ENCODE measurements at places on chromosomes 13 and 19.

GRCh38 chr13:109941221-109941620 lies 154.8 kb upstream of the IRS2 start:
- DNase-seq, result no peak

GRCh38 chr19:10105509-10106099 lies 558 bp upstream of the PPAN start:
- DNase-seq, result peak; percentile 84

- peak; percentile 78 for DNase-seq
Measured at GRCh38 chr13:24683838-24684599, 3.8 kb downstream of the ATP12A start.

GRCh38 chr13:20701461-20701860 lies 2.0 kb upstream of the IL17D start:
- peak; percentile 23 for DNase-seq

DNA sequence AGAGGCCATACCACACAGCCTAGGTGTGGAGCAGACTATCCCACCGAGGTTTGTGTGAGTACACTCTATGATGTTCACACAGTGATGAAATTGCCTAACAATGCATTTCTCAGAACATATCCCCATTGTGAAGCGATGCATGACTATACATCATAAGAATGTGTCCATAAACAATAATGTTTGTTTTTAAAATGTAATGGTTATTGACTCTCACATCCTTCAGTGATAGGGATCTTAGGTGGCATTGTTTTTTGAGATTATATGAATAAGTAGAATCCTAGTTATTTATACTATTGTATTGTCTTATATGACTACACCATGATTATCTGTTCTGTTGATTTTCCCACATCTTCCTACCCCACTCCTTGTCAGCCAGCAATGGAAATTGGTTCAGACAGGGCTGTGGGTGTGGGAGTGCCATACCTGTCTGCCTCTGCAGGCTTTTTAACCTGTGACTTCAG lies 13.6 kb downstream of the CCNA1 start:
- no peak for DNase-seq

DNA sequence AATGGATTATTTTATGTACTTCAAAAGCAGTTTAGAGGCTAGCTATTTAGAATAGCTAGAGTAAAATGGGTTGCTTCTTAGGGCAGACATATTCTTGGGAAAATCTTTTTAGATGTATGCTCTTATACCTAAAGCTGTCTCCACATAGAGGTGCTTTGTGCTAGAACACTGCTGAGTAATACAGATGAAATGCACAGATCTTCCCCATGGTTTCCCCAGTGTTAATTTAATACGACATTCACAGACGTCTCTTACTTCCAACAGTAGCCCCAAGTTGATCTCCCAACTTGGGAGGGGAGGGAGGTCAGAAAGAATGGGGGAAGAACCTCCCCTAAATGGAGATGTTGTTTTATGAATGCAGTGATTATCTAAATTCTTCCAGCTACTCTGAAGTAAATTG lies 16.9 kb downstream of the NALCN start:
- DNase-seq, result no peak

GRCh38 chr13:81393721-81394120 lies 1052.8 kb upstream of the SPRY2 start:
- DNase-seq, result no peak

DNA sequence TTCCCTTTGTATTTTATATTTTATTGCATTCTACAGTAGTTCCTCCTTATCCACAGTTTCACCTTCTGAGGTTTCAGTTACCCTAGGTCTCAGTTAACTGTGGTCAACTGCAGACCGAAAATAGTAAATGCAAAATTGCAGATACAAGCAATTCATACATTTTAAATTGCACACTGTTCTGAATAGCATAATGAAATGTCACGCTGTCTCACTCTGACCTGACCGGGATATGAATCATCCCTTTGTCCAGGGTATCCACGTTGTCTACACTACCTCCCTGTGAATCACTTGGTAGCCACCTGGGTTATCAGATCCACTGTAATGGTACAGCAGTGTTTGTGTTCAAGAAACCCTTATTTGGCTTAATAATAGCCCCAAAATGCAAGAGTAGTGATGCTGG lies 325.0 kb downstream of the DNAJC15 start:
- DNase-seq, result no peak

- DNase-seq, result no peak
Measured at GRCh38 chr19:8499048-8499833, 3.2 kb downstream of the PRAM1 start.

- DNase-seq, result no peak
Measured at GRCh38 chr19:39203372-39204341, at the start of gene SYCN. TSS of gene SYCN (minus strand) at chr19:39204263. CDS start at chr19:39204254, 9 bp downstream.

DNA sequence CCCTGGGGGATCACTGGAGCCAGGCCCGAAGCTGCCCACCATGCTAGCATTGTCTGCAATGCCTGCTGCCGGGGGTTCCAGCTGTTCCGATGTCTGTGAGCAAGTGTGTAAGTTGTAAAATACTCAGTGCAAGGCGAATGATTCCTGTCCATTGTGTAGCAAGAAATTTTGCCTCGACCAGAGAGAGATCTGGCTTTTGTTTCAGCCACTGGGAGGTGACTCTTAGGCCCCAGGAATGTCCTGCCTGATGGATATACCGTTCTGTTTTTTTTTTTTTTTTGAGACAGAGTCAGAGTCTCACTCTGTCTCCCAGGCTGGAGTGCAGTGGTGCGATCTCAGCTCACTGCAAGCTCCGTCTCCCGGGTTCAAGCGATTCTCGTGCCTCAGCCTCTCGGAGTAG lies 7.3 kb upstream of the GADD45B start:
- DNase-seq, result no peak

- DNase-seq, result no peak
Measured at GRCh38 chr19:58548859-58549663, 5.2 kb downstream of the TRIM28 start.

DNA sequence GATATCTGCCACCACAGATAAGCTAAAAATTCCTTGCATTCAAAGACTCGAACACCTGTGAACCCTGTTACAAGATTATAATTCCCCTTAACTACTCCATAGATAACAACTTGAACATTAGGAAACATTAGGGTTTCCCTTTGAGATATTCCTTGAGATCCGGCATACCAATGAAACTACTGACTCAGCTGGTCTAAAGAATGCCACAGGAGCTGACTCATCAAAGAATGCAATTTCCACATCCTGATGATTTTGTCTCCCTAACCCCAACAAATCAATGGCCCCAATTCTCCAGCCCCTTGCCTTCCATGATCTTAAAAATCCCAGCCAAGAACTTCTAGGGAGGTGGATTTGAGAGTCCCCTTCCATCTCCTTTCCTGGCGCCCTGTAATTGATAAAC lies 35.6 kb upstream of the ZNF599 start:
- no peak for DNase-seq

- no peak for DNase-seq
Measured at GRCh38 chr19:42374826-42375376, 15.2 kb downstream of the CNFN start.

DNA sequence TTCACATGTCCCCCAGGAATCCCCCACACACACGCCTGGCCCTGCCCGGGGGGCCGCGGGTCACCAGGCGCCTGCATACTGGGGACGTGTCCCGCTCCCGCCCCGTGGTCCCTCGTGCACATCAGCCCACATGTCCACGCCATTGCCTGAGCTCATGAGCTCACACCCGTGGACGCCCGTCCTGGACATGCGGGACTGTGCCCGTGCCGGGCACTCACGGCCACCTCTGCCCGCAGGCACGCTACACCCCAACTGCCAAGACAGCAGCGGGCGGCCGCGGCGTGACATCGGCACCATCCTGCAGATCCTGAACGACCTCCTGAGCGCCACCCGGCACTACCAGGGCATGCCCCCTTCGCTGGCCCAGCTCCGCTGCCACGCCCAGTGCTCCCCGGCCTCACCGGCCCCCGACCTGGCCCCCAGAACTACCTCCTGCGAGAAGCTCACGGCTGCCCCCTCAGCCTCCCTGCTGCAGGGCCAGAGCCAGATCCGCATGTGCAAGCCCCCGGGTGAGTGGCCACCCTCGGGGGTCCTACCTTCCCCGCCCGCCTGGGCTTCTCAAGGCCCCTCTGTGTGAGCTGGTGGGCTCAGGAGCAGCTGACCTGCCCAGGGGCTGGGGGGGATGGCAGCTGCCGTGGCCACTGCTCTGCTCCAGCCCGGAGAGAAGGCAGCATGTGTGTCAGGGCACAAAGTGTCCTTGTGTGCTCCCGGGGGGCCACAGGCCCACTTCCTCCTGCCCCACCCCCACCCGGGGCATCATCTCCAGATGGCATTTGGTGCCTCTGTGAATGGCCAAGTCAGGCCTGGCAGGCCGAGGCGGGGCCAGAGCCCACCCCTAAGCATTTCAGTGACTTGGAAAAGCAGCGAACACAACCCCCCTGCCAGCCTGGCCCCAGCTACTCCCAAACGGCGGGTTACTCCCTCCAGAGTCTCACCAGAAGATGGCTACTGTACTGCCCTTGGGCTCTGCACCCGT lies 7.1 kb downstream of the MIDN start:
- DNase-seq, result no peak

DNA sequence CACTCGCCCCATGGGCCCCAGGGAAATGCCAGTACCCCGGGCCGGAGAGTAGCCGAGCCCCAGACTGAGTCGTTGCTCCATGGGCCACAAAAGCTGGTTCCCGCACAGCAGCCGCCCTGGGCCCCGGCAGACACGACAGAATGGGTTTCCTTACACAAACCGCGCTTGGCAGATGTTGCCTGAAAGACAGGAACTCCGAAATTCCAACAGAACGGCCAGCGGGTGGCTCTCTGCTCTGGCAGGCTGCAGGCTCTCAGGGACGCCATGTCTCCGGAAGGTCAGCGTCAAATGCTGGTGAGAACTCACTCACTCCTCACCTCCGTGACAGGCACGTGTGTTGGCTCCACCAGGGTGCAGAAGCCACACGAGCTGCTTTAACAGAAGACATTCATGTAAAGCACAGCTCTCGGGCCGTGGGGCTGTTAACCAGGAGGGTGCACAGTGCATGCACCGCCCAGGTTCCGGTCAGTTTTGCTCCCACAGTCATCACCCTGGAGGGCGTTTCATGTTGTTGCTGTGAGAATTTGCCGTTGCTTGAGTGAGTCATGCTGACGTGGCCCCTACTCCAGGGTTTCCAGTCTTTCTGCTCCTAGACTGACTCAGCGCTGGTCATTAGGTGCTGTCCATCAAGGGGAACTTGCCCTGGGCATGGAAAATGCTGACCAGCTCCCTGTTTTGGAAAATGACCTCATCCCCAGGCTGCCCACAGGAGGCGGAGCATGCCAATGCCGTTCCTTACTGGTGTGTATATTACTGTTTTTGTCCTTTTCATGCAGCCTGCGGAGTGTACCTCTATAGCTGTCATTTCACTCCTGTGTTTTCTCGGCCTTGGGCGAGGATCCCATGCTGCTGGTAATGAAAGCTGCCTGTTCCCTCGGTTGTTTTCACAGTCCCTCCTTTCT lies 44.8 kb downstream of the ANKRD10 start:
- peak; percentile 96 for DNase-seq

DNA sequence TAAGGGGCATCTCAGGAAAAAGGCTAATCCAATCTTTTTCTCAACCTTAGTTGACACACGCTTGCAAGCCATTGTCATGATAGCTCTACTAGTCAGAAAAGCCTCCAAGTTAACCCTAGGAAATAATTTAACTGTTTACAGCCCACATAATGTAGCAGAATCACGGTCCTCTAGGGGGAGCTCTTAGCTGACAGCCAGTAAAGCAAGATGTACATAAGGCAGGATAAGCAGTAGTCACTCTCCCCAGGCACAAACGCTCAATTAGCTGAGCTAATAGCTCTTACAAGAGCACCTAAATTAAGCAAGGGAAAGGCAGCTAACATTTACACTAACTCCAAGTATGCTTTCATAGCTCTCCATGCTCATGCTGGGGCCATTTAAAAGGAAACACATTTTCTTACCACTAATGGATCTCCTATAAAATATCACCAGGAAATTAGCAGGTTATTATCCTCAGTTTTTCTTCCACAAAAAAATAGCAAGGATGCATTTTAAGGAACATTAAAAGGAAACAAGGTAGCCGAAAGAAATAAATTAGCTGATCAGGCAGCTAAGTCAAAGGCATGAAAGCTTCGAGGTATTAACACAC lies 33.7 kb upstream of the ZSCAN5A start:
- DNase-seq, result peak; percentile 43

DNA sequence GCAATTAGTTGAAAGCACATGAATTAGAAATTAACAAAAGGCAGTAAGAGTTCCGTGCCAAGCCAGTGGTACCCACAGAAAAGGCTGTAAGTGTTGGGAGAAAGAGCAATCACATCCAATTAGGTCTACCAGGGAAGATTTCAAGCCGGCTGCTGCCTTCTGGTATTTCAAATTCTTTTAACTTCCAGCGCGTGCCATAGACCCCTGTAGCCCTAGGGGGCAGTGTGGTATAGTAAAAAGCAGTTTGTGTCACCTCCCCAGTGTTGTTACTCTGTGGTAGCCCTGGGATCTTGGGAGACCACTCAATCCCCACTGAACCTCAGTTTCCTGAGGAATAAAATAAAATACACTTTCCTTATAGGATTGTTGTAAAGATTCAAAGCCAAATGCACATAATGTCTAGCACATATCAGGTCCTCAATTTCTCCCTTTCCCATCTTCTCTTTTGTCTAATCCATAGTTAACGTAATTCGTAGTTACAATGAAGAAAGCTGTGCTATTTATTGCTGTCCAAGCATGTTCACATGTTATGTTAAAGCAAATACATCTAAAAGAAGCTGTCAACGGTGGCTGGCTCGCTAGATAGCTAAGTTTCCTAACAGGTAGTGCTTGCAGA lies 230.2 kb downstream of the TDRD3 start:
- DNase-seq, result peak; percentile 11

DNA sequence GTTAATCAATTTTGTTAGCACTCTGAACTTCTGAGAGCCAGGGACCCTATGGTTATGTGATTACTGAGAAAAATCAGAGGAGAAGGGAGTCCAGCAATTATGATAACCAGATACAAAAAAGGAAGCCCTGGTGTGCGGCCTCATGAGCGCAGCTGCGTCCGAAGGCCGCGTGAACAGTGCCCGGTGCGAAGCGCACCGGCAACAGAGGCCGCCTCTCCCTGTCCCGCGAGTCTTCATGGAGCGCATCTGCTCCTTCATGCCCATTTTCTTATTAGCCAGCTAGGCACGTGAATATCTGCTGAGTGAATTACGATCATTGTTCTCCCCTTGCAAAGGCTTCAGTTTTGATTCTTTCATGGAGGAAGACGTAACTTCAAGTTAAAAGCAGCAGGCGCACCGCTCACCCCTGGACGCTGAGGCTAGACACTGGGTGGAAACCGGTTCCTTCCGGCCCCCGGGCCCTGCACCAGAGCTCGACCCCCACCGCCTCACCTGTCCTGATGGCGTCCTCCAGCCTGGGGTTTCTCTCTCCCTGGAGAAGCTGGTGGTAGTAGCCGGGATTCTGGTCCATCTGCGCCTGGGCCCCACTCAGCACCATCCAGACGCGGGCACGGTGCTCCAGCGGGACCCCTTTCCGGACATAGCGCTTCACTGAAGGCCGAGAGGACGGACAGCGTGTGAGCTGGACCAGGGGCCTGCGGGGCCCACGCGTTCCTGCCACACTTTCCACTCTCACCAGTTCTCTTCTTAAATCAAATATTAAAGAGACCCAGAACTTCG lies 8.9 kb downstream of the GRTP1 start:
- no peak for DNase-seq

DNA sequence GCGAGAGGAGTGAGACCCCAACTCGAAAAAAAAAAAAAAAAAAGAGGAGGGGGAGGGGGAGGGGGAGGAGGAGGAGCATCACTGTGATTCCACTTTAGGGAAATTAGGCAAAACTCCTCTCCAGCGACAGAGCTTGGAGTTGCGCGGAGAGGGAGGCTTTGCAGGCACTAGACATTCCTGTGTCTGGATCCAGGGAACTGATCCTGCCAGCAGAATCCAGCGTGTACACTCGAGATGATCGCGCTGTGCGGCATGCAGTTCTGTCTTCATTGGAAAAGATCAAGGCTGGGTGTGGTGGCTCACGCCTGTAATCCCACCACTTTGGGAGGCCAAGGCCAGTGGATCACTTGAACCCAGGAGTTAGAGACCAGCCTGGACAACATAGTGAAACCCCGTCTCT lies 29.6 kb upstream of the KLF2 start:
- no peak for DNase-seq
